Glomerular endothelial cell (primary cell): ENCODE measurements at places on chromosomes 2 and 18. TPM values are rescaled to one million over a fixed set of nuclear protein-coding genes. Genes with fewer than 3 reads are reported as not detected.

The CAD gene
- 41.1 and 56.5 TPM in 2 replicates for total RNA-seq

The M1AP gene
- total RNA-seq, result not detected in 2 replicates

The CRYGD gene
- not detected in 2 replicates for total RNA-seq

The LONRF2 gene
- under 0.01 and 0.19 TPM in 2 replicates for total RNA-seq

The TANC1 gene
- 80.0 and 103 TPM in 2 replicates for total RNA-seq

The TMEM247 gene
- not detected in 2 replicates for total RNA-seq
